ENCODE measurements at places on chromosomes 7 and 10.
A peak's percentile ranks its signal among the peaks of the same experiment; 100 is the strongest.

DNA sequence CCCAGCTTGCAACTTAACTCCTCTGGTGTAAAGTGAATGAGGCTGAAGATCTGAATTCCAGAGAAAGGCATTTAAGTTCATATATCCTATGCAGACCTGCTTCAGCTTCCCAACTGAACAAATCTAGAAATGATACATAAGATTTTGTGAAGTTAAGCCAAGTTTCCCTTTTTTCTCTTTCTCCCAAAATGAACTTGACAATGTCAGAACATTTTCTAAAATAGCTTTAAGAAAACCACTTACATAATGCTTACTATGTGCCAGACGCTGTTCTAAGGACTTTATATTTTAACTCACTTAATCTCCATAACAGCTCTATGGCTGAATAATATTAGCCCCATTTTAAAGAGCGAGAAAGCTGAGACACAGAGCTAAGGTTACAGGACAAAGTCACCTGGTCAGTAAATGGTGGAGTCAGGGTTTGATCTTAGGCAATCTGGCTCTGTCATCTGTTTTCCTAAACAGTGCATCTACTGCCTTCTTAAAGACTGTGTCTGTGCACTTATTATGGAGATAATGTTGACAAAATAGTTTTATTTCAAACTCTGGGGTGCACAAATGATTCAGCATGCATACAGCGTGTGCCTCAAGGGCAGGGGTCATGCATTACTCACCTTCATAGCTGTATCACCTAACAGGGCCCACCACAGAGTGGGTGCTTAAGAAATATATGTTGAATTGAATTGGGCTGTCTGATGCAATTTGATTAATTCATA, 66.8 kb downstream of the RHOBTB1 start:
- DNase-seq, result no peak

- DNase-seq, result peak; percentile 86
These were observed 69.9 kb upstream of the GTF2I start for GRCh38 chr7:74587435-74588126.

- DNase-seq, result no peak
These were observed 176.2 kb downstream of the PTPRN2 start for GRCh38 chr7:158411232-158411950.

- DNase-seq, result no peak
These were observed 186.6 kb downstream of the DPY19L1 start for GRCh38 chr7:34850681-34851080.

DNA sequence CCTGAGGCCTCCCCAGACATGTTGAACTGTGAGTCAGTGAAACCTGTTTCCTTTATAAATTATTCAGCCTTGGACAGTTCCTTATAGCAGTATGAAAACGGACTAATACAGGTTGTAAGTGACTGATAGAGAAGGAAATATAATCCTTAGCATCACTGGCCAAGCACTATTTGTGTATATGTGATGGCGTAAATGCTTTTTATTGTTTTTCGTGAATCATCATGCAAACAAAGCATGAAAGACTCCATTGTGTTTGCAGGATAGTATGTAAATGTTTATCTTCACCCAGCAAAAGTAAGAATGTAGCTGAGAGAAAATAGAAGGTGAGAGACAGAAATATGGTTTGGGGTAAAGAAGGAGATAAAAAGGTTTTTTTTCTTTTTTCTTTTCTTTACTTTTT, 92.5 kb upstream of the LRGUK start:
- no peak for DNase-seq

GRCh38 chr7:102044984-102045673, 227.7 kb downstream of the CUX1 start:
- DNase-seq, result no peak

- no peak for DNase-seq
These were observed 48.0 kb downstream of the SEC23IP start for GRCh38 chr10:119940487-119940886.

GRCh38 chr7:129777195-129777844, 165.8 kb downstream of the NRF1 start:
- no peak for DNase-seq

- no peak for DNase-seq
These were observed 322.7 kb downstream of the RPS24 start for GRCh38 chr10:78356291-78356900.

DNA sequence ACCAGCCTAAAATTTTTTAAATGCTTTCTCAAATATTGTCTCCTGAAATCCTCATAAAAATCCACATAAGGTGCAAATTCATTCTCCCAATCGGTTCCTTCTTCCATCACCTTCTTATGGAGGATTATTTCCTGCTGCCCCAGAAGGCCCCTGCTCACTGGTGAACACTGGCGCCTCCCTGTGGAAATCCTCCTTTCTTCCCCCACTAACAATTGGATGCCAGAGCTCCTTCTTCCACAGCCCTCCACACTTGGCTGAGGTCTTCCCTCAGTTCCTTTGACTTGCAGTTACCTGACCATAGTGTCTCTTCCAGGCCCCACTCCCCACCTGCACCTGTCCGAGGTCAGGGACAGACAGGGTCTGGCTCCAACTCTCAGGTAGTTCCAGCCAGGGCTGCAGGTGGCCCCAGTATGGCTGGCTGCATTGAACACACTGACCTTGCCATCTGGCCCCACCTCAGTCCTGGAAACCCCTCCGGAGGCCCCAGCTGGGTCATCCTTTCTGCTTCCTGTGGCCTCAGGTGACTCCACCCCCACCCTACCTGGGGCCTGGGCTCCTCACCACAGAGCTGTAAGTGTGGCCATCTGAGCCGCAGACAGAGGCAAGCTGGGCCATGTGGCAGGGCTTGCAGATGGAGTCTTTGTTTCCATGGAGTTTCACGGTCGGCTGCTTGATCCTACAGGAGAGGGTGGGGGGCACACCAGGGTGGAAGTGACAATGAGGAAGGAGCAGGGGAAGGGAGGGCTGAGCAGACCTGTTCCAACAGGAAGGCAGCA, 18.4 kb downstream of the SPOCK2 start:
- DNase-seq, result no peak

GRCh38 chr10:114308531-114309363, 69.7 kb downstream of the VWA2 start:
- DNase-seq, result no peak

DNA sequence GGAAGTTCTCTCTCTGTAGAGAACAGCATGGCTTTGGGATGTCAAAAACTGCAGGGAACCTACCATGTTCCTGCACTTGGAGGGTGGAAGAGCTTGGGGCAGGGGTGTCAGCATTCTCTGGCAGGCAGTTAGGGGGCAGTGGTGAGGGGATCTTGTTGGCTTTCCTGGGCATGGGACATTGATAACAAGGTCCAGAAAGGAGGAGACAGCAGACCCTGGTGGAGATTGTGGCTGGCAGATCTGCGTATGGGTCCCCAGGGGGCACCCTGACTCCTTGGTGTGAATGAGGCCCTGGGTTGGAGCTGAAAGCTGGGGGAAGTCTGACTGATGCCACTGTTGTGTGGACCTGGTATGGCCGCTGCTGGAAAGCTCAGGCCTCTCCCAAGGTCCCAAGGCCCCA, 22.9 kb upstream of the CAMK2B start:
- no peak for DNase-seq

DNA sequence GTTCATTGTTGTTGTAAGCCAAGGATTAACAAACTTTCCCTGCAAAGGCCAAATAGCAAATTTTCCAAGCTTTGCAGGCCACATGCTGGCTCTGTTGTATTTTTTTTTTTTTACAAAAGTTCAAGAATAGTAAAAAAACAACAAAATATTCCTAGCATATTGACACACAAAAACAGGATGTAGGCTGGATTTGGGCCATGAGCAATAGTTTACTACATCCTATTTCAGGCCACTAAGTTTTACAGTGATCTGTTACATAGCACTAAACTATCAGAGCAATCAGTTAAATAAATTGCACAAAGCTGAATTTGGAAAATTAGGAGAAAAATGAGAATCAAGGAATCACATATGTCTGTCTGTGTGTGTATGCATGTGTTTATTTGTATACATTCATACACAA, 491.8 kb upstream of the GHITM start:
- no peak for DNase-seq

- no peak for DNase-seq
These were observed 299.6 kb upstream of the SP4 start for GRCh38 chr7:21128062-21128817.

DNA sequence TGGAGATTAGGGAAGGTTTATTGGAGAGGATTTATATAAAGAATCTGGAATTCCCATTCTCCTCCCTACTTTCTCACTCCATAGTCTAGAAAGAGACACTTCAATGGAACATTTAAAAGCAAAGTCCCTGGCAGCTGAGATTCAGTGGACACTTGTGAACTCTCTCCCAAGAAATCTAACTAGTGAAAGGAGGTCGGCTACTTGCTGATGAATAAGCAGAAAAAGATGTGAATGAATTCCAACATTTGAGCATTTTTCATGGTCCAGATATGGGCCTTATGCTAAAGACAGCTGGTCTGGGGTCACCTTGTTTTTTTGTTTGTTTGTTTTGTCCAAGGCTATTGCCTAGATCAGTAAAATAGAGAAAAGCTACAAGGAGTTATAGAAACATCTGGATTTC, 141.1 kb upstream of the LRRTM3 start:
- no peak for DNase-seq

DNA sequence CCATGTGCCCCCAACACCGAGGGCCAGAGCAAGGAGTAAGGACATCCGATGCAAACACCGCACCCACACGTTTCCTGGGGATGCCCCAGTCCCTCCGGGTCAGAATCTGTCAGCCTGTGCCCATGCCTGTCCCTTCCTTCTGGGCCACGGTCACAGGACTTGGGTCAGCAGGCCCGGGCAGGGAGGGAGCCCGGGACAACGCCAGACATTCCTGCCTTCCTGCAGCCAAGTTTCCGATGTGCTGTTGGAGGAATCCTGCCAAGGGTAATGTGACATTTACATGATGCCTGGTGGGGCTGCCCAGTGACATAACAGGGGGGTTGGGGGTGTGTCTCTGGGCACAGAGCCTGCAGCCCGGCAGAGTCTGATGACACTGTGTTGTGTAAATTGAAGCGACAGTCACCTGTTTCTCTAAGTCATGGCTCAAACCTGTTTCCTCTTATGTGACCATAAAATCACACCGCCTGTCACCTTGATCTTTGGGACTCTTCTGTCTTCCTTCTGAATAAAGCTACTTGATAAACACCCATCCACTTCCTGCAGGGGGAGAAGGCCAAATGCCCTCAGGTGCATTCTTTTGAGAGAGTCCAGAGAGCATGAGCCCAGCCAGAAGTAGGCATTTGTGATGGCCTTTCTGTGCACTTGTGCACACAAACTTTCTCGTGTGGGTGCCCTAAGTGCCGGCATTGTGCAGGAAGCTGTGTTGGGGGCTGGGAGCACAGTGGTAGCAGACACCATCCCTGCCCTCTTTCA, 175.3 kb upstream of the RHEB start:
- no peak for DNase-seq

DNA sequence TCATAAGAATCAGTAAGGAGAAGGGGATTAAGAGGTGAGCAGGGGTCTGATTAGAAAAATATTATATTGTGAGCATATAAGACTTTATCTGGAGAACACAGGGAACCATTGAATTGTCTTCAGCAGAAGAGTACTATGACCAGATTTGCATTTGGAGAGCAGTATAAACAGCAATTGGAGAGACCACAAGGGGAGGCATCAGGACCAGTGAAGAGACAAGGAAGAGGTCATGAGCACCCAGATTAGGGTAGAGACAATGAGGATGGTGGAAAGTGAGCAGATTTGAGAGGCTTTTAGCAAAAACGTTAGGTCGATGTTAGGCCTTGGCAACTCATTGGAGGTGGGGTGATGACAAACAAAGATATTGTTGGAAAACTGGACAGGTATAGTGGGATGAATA, 13.0 kb upstream of the SMIM30 start:
- no peak for DNase-seq

- DNase-seq, result no peak
These were observed 643 bp downstream of the KAT6B start for GRCh38 chr10:74827045-74827441.

- DNase-seq, result no peak
These were observed 159.1 kb downstream of the UBE2H start for GRCh38 chr7:129793506-129794310.

GRCh38 chr7:86942081-86942480, 117.4 kb downstream of the ELAPOR2 start:
- no peak for DNase-seq

DNA sequence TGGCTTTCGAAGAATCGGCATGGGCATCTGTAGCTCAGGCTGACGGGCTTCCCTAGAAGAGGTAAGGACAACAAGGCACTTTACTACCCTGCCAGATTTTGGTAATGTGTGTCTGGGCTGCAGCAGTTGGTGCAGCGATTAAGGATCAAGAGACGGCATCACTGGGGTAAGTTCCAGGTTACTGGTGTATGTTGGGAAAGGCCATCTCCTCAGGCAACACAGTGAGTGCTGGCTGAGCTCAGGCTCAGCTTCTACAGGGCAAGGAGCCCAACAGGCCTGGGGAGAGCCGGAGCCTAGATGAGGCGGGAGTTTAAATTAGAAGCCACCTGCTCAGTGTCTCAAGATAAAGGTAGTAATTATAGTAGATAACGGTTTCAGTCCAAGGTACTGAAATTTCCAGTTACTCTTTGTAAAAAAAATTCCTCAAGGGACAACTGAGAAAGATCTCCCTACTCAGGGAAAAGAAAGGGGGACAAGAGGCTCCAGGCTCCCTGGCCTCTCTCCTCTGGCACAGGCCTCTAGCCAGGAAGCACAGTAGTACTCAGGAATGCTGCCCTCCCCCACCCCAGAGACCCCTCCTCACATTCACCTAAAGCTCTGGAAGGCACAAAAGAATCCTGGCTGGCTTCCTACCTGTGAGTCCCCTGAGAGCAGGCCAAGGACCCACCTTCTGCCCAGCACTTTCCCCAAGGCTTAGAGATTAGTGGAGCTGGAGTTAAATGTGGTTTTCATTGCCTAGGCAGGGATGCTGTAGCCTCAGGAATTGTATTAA, 3.9 kb downstream of the CXCL12 start:
- DNase-seq, result no peak

DNA sequence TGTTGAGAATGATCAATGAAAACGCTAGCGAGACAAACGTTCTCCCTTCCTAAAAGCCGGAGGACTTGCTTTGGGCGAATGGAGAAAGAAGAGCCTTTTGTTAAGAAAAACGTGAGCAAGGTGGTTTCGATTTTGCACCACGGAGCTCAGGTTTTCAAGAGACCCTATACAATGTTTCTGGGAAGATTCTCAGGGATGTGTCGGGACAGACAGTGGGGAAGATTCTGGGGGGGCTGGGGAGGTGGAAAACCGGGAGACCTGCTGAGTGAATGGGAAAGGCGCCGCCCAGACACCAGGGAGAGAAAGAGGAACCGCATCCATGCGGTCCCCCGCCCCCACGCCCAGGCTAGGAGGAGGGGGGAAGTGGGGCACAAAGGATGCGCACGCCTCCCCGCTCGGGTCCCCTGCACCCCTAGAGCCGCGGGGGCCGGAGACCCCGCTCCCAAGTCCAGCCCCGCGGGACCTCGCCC, 745 bp downstream of the YWHAG start:
- peak; percentile 86 for DNase-seq

- no peak for DNase-seq
These were observed 582.5 kb upstream of the MGMT start for GRCh38 chr10:128884496-128885072.

DNA sequence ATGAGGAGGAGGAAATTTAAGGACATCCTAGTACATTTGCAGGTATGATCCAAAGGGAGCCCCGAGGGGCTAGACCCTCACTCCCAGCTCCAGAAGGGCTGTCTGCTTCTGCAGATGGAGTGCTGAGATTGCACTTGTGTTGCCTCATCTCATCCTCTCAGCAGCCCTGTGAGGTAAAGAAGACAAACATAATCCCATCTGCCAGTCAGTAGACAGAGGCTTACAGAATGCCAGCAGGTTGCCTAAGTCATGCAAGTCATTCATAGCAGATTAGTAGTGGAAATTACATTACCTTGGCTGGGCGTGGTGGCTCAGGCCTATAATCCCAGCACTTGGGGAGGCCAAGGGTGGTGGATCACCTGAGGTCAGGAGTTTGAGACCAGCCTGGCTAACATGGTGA, 45.4 kb downstream of the BLVRA start:
- no peak for DNase-seq

Data from Peyer's patch (tissue), 4 donors.